ENCODE measurements at places on chromosomes 16 and 17.

DNA sequence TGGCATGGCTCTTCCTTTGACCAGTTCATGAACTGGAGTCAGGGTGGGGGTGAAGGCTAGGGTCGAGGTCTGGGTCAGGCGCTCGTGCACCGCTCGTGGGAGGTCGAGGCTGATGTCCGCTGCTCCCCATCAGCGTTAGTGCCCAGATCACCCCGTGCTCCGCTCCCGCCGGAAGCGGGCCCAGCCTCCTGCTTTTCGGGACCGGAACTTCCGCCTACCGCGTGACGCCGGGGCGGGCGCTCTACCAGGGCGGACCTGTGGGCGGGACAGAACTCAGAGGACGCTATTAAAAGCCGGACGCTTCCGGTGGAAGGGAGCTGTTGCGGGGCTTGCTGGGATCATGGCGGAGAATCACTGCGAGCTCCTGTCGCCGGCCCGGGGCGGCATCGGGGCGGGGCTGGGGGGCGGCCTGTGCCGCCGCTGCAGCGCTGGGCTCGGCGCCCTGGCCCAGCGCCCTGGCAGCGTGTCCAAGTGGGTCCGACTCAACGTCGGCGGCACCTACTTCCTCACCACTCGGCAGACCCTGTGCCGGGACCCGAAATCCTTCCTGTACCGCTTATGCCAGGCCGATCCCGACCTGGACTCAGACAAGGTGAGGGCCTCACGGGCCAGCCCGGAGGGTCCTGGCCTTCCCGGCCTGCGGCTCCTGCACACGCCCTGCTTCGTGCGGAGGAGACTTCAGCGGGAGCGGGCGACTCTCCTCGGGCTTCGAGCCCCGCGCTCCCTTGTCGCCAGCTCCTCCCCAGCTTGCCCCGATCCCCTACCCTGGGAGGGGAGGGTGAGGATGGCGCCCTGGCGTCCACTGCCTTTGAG, at the start of gene KCTD5:
TSS of gene KCTD5 (plus strand) at position 315 of the 813 bp plus-strand sequence. CDS start at position 341, 26 bp downstream.
- DNase-seq, result peak; percentile 83

- DNase-seq, result no peak
These were observed 2.6 kb downstream of the STAC2 start for GRCh38 chr17:39222866-39223834.

DNA sequence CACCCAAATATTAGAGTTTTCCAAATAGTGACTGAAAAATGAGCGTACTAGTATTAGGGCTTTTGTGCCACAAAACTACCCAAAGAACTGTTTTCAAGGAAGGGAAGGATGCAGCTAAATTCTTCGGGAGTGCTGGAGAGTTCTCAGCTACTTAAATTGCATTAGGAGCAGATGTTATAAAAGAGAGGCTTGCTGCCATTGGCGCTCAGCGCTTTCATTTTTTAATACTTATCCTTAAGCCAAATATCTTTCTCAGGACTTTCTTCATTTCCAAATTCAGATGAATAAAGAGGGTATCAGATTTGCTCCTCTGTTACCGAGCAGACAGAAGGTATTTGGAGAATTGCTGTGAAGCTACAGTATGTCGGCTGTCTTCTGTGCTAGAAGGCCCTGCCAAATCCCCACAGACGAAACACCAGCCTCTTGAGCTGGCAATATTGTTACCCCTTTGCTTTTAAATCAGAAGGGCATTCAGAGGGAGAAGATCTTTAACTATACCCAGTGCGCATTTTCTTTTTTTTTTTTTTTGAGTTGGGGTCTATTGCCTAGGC, 47.2 kb upstream of the CLEC18A start:
- no peak for DNase-seq

DNA sequence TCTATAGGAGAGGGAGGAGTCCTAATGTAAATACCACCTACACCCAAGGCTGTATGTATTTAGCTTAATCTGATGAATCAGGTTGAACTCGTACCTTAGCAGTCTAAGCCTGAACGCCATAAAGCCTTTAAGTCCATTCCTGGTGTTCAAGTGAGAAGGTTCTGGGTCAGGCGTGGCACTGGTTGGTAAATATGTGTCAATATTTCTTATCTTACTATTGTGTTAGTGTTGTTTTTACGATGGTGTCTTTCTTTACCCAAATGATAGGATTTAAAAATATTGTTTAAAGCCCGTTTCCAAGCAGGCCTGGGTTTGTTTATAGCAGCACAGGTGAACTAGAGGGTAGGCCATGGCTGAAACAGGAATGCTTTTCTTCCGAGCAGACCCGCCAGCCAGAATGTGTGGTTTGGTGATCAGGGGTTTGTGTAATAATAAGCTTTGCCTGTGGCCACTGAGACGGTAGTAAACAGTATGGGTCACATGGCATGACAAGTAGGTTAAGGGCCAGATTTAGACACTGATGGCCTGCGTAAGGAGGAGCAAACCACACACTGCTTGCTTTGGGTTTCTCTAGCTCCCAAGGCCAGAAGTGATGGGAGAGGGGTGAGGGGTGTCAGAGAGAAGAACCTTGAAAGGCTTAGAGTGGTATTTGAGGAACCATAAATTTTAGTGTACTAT, 3.3 kb downstream of the TMEM94 start:
- DNase-seq, result no peak

- DNase-seq, result no peak
These were observed 5.6 kb downstream of the POLG2 start for GRCh38 chr17:64491034-64491860.

GRCh38 chr16:71259086-71259485, 28.6 kb upstream of the HYDIN start:
- no peak for DNase-seq

GRCh38 chr16:24728011-24728410, 1.4 kb upstream of the TNRC6A start:
- no peak for DNase-seq

GRCh38 chr16:76527244-76527643, 250.0 kb downstream of the CNTNAP4 start:
- DNase-seq, result no peak

GRCh38 chr17:688100-688989, 26.3 kb downstream of the VPS53 start:
- no peak for DNase-seq

DNA sequence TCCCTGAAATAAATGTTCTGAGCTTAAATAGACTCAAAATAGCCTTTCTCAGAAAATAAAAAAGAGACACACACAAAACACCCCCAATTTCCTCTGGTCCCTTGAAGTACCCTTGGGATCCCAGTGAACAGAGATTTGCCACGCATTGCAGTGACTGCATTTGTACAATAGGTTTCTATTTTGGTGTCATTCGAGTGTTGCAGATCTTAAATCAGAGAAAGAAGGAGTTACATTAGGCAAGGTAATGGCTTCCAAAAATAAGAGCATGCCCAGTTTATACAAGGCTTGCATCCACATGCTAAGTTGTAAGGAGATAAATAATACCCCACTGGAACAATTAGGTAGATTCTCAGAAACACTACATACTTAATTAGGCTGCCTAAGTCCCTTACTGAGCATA, 2.2 kb downstream of the TOX3 start:
- DNase-seq, result no peak

DNA sequence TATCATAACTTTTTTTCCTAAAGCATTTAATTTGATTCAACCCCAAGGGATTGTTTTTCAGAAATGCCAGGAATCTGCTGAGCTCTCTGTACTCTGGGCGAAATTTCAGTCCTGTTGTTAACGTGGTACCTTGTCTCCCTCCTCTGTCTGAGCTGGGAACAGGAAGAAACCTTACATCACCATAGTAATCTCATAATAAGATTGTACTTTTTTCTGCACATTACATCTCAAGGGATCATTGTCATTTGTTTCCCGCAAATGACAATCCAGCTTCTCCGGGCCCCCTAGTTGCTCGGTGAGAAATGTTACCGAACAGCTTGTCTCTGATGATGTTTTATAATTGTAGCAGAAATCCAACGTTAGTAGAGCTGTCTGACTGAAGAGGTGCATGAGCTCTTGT, 152.7 kb upstream of the ERCC4 start:
- no peak for DNase-seq

- DNase-seq, result no peak
These were observed 44.6 kb downstream of the WSB1 start for GRCh38 chr17:27338536-27338985.

GRCh38 chr16:35748621-35749252, 2289.3 kb downstream of the TP53TG3F start:
- no peak for DNase-seq

GRCh38 chr17:62637809-62638208, 10.3 kb downstream of the MRC2 start:
- no peak for DNase-seq

- no peak for DNase-seq
These were observed at the start of gene SLC5A10 for GRCh38 chr17:18951941-18952842. SLC5A10 (plus strand) TSS chr17:18952165; CDS start chr17:18952206, 41 bp downstream.

DNA sequence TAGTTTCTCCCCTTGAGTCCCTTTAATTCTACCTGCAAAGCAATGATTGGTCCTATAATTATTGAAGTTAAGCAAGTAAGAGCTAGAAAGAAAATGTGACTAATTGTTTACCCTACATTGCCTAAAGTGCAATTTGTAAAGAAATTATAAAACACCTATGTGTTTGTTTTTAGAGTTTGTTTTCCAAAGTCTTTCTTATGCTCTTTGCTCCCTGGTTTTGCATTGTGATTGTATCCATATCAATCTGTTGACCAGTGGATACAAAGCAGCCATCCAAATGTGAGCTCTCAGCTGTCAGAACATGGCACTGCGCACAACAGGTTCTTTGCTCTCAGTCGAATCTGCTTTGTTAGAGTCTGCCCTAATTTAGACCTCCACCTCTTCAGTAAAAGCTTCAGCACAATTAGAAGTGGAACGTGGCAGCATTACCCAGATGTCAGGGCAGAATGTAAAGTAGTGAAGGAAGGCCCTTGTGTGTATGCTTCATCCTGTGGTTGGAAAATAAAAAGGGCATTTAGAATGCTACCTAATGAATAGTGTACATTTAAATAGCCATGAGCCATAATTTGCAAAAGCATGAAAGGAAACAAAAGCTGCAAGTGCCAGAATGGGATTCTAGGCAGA, 70.5 kb downstream of the AATF start:
- no peak for DNase-seq

DNA sequence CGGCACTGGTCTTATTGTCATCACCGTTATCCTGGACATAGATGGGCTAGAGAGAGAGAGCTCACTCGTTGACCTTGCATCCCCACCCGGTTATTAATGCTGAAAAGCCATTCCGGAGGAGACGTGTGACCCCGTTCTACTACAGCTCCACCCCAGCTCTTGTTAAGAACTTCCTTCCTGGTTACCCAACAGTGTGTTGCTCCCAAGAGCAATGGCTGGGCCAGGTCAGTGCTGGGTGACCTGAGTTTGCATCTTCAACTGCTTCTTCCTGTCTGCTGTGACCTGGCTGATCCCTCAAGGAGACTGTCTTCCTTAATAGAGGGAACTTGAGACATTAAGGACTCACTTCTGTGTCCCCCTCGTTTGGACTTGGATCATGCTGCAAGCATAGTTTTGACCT, 96.1 kb upstream of the SDK2 start:
- DNase-seq, result no peak

DNA sequence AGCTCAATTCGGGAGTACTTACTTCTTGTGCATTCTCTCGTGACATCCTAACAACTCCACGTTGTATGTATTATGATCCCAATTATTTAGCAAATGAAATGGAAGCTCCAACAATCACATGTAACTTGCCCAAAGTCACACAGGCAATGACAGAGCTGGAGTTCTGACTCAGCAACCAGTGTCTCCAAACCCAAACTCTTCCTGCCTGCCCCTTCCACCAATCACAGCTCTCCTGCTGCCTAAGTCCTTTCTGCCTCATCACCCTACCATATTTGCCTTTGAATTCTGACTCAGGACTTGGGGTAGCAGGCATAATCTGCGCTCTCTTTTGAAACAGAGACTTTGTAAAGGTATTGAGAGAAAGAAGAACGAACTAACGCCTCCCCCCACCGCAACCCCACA, 245.2 kb upstream of the MAF start:
- DNase-seq, result no peak

GRCh38 chr17:46944931-46945330, 22.0 kb downstream of the GOSR2 start:
- no peak for DNase-seq

GRCh38 chr16:31367853-31368252, 12.9 kb downstream of the ITGAX start:
- no peak for DNase-seq

- DNase-seq, result no peak
These were observed 22.6 kb upstream of the USP10 start for GRCh38 chr16:84677017-84677803.

- no peak for DNase-seq
These were observed 3.6 kb upstream of the SLC16A5 start for GRCh38 chr17:75084039-75084660.

GRCh38 chr17:74892974-74893911, at the start of gene FADS6:
FADS6 (minus strand) TSS chr17:74893633; CDS start chr17:74893595, 38 bp downstream.
- DNase-seq, result no peak

- DNase-seq, result no peak
These were observed 30.4 kb downstream of the BPTF start for GRCh38 chr17:67855504-67856324.

GRCh38 chr16:89361751-89362539, 128.4 kb downstream of the ANKRD11 start:
- DNase-seq, result no peak

DNA sequence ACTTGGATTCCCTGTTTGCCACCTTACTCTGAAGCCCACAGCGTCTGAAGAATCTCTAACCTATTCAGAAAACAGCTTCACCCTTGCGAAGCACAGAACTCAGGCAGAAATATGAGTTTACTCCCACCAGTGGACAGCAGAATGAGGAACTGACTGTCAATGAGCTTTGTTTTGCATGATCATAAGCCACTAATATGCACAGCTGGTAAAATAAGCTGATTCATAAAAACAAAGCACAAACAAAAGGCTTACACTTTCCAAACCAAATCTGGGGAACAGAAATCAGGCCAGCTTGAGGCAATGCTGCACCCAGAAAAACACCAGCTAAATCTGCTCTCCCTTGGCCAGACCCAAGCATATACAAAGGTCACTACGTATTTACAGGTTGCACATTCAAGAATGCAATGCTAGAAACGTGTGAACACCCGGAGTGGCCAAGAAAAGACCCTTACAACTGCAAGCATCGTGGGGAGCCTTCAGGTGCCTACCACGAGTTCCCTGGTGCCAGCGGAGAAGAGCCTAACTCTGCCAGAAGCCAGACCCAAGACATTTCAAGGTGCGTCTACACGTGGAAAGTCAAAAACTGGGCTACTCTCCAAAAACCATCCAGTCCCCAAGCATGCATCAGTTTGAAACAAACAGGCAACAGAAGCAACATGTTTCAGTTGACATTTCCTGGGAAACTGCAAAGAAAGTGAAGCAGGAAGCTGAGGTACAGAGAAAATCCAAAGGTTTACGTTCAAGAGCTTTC, 207.1 kb downstream of the ZFHX3 start:
- DNase-seq, result no peak

GRCh38 chr16:88878967-88879787, 12.7 kb upstream of the PABPN1L start:
- no peak for DNase-seq

DNA sequence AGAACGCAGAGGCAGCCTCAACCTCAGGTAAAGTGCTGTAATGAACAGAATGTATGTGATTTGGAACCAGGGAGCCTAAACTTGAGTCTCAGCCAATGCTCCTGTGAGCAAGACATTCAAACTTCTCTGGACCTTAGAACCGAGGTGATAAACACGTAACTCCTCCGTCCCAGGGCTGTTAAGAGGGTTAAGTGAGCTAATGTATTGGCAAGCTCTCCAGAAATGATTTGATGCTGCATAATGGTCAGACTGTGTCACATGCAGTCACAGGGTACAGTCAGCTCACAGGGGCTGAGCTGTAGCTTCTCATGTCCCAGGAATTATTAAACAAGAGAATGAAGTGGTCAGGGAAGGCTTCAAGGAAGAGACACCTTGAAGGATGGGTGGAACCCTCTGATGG, 10.0 kb upstream of the SLC4A1 start:
- no peak for DNase-seq
